ENCODE measurements at places on chromosomes 16 and 17. TPM values are rescaled to one million over a fixed set of nuclear protein-coding genes. Genes with fewer than 3 reads are reported as not detected.

Gene TNFSF13
- 14.6 TPM for total RNA-seq

Gene KRTAP9-2
- total RNA-seq, result not detected

Gene MYH2
- total RNA-seq, result not detected

Gene DLX4
- total RNA-seq, result 0.23 TPM

Gene PRDM7
- total RNA-seq, result not detected

Gene MYL4
- 0.96 TPM for total RNA-seq

Gene AXIN2
- 7.2 TPM for total RNA-seq

- no peaks in the 10 kb centered on the region for H3K4me1 ChIP-seq
- no peak for DNase-seq
- no peak overlapping the region for H3K27ac ChIP-seq
- H3K36me3 ChIP-seq, result no peaks in the 10 kb centered on the region
- H3K4me3 ChIP-seq, result no peak overlapping the region
- no peaks in the 10 kb centered on the region for H3K27me3 ChIP-seq
Measured at GRCh38 chr16:79401157-79401556, 199.4 kb downstream of the MAF start.

DNA sequence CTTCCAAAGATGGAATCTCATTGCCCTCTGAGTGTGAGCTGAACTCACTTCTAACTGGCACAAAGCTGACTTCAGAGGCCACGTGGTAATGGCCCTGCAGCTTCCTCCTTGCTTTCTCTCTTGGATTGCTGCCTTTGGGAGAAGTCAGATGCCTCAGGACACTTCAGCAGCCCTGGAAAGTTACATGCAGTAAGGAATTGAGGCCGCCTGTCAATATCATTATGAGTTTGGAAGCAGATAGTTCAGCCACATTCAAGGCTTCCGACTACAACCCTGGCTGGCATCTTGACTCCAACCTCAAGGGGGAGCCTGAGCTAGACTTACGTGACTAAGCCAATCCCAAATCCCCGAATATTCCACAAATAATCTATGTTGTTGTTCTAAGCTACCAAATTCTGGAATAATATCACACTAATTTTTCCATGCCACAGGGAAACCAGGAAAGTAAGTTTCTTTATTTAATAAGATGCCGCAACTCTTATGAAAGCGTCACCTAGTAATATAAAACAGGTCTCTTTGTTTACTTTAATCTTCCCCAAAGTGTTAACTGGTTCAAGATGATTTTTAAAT, 13.6 kb downstream of the CEP20 start:
- H3K4me3 ChIP-seq, result no peak overlapping the region
- no peak for DNase-seq
- no peaks in the 10 kb centered on the region for H3K27me3 ChIP-seq
- H3K27ac ChIP-seq, result no peak overlapping the region

DNA sequence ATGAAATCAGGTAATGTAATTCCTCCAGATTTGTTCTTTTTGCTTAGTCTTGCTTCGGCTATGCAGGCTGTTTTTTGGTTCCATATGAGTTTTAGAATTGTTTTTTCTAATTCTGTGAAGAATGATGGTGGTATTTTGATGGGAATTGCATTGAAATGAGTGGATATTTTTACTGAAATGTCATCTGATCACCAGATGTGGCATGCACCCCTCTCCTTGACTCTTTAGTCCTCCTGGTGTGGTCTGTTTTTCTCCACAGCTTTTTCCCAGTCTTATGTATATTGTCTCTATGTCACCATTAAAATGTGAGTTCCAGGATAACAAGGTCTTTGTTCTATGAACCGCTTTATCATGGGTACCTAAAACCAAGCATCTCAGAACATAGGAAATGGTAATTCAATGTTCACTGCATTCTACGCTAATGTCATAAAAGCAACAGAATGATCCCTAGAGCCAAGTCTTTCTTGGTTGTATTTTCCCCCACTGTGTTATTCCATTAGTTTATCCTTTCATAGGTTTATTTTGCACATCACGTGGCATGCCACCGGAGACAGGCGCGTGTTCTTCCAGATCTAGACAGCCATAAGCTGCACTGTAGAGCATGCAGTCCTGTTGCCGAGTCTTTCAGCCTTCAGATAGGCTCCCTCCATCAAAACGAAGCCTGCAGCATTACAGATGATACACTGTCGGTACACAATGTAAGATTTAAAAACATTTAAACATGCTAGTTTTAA, 172.5 kb downstream of the RPTOR start:
- H3K4me1 ChIP-seq, result no peaks in the 10 kb centered on the region
- H3K4me3 ChIP-seq, result no peak overlapping the region
- H3K27ac ChIP-seq, result no peak overlapping the region
- no peaks in the 10 kb centered on the region for H3K36me3 ChIP-seq
- H3K27me3 ChIP-seq, result no peaks in the 10 kb centered on the region

- H3K27me3 ChIP-seq, result no peaks in the 10 kb centered on the region
- peaks cover 23% of the 10 kb centered on the region for H3K36me3 ChIP-seq
- no peak for DNase-seq
- H3K4me1 ChIP-seq, result peaks cover 43% of the 10 kb centered on the region
Measured at GRCh38 chr16:24007391-24007790, 171.6 kb downstream of the PRKCB start.

DNA sequence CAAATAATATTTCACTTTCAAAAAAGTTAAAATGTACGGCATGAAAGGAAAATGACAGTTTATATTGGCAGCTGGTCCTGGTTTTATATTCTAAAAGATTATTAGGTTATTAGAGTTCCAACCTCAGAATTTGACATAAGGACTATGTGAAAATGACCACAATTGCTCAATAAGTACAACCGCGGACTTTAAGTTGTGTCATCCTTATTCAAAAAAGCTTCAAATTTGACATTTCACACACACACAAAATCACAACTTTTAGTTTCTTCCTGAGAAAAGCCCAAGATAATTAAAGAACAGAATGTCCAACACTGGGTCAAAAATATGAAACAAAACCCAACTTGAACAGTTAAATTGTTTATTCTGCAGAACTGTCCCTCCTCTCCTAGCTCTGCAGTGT, 133.2 kb upstream of the AXIN2 start:
- DNase-seq, result no peak
- no peaks in the 10 kb centered on the region for H3K36me3 ChIP-seq
- no peak overlapping the region for H3K4me3 ChIP-seq
- H3K27ac ChIP-seq, result no peak overlapping the region
- no peaks in the 10 kb centered on the region for H3K4me1 ChIP-seq

DNA sequence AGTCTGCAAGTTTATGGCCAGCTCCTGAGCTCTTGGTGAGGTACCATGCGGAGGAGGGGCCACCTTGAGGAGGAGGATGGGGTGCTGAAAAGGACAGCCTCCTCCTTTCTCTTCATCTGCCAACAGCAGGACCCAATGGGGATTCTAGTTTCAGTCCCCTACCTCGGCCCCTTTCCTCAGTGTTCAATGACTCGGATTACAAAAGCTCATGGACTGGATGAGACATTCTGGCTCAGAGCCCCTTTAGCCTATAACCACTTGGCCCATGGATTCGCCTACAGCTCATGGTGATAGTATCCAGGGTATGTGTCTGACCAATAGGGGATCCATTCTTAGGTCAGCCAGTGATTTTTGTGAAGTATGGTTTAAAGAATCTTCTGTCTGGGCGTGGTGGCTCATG, 8.5 kb upstream of the PIK3R6 start:
- peaks cover 11% of the 10 kb centered on the region for H3K36me3 ChIP-seq
- peaks cover 12% of the 10 kb centered on the region for H3K4me1 ChIP-seq
- no peak overlapping the region for H3K27ac ChIP-seq
- no peak overlapping the region for H3K4me3 ChIP-seq
- no peak for DNase-seq
- no peaks in the 10 kb centered on the region for H3K27me3 ChIP-seq

DNA sequence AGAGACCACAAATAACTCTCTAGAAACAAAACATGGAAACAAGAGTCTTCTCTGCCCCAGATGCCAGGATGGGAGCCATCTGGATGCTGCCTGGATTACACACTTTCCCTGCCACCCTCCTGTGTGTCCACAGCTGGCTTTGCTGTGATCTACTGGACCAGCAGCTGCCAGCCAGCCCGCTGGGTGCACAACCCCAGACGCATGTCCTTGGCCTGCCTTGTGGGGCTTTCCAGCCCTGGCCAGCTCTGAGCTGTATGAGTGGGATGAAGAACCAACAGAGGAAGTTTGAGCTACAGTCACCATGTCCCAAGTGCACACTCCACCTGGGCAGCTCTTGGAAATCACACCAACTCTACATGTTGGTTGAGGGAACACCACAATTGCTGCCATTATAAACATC, 57.0 kb upstream of the TNRC6C start:
- no peaks in the 10 kb centered on the region for H3K27me3 ChIP-seq
- DNase-seq, result no peak
- H3K27ac ChIP-seq, result no peak overlapping the region
- H3K36me3 ChIP-seq, result no peaks in the 10 kb centered on the region
- no peaks in the 10 kb centered on the region for H3K4me1 ChIP-seq
- H3K4me3 ChIP-seq, result no peak overlapping the region
